Subcutaneous preadipocyte (primary cell): ENCODE measurements at places on chromosomes 1 and 21. TPM values are rescaled to one million over a fixed set of nuclear protein-coding genes. Genes with fewer than 3 reads are reported as not detected.

LRRC71 gene
- total RNA-seq: 0.20 TPM in 1 of 2 replicates, not detected in the other

PYCR2 gene
- total RNA-seq: 22.0 and 32.8 TPM in 2 replicates

OR2T5 gene
- total RNA-seq: not detected in 2 replicates

DNAI4 gene
- total RNA-seq: 3.5 and 5.1 TPM in 2 replicates

TRIM17 gene
- under 0.01 TPM in 1 of 2 replicates, not detected in the other for total RNA-seq
